ENCODE measurements at places on chromosomes 3 and 15.

DNA sequence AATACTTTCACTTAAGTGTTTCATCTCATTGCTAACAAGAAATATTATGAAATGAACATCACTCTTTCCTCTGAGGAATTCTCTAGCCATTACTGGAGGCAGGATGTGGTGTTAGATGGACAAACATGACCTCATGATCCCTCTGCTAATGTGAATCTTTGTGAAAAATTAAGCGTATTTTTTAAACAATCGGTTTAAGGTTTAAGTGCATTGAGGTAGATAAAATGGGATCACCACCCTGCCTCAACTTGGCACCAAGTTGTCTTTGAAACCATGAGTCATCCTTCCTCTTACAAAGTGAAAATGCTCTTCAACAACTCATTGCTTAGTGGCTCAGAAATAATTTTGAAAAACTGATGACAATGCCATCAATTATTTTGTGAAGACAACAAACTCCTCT is 76.0 kb upstream of the DCBLD2 start:
- DNase-seq, result no peak

- DNase-seq, result no peak
Observed at GRCh38 chr3:85432081-85432480, 473.3 kb downstream of the CADM2 start.

- no peak for DNase-seq
Observed at GRCh38 chr15:41160639-41161315, 44.7 kb upstream of the INO80 start.

GRCh38 chr15:34124651-34125050 is 22.8 kb downstream of the PGBD4 start:
- no peak for DNase-seq

- DNase-seq, result no peak
Observed at GRCh38 chr3:170277833-170278580, 55.8 kb downstream of the PRKCI start.

DNA sequence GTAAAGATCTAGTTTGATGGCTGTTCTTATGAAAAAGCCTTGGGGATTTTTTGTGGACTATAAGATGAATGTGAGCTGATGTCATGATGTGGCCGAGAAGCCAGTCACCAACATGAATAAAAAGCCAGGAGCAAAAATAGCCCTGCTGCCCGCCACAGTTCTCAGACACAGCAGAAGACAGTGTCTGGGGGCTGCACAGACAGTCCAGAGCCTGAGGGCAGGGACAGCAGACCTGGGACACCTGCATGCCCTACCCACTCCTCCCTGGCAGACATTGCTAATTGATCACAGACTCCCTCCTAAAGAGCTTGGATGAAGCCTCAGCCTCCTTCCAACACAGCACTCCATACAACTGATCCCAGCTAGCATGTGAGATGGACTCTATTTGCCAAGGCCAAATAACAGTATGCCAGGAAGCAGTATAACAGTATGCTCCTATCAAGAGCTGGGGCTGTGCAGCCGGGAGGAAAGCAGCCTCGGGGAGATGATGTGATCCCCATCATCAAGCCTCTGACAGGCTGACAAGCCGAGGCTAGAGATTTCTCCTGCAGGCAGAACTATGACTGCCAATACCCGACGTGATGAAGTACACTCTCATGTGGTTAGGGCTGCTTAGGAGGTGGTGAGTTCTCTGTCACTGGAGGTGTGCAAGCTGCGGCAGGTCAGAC is 105.4 kb upstream of the RPL32 start:
- no peak for DNase-seq

DNA sequence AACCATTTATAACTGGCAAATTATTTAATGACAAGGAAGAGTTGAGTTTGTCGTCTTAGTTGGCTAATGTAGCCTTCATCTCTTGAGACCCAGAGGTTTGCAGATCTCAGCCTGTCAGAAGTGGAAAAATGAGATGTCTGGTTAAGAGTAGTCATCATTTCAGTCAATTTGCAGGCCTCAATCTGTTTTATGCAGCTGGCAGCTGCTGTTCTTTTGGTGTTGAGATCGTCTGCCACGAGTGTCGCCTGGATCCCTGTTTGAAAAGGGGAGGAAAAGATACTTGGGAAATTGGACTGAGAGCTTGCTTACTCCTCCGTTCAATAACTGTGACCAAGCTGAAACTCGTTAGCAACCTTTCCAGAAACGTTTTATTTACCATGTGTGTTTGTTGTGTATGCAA is 2.3 kb downstream of the PHLDB2 start:
- no peak for DNase-seq

- no peak for DNase-seq
Observed at GRCh38 chr3:184395320-184395660, 15.4 kb downstream of the CHRD start.

GRCh38 chr3:31226346-31226745 is 306.4 kb upstream of the STT3B start:
- no peak for DNase-seq

- no peak for DNase-seq
Observed at GRCh38 chr15:83305704-83306291, 21.3 kb upstream of the BNC1 start.

DNA sequence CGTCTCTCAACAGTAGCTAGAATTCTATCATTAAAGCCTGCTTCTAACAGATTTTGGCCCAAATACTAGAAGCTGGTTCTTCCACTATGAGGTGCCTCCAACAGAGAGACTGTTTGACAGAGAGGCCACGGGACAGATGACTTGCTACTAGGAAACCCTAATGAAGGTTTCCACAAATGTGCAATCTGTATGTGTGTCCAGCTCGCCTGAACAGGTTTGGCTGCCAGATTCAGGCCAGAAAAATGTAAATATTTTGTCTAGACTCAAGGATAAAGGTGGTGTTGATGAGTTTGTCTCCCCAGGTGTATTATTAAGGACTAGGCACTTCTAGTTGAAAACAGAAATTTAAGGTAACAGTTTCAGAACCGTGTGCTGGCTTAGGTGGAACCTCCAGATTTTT is 91.6 kb upstream of the TRIM42 start:
- DNase-seq, result no peak

DNA sequence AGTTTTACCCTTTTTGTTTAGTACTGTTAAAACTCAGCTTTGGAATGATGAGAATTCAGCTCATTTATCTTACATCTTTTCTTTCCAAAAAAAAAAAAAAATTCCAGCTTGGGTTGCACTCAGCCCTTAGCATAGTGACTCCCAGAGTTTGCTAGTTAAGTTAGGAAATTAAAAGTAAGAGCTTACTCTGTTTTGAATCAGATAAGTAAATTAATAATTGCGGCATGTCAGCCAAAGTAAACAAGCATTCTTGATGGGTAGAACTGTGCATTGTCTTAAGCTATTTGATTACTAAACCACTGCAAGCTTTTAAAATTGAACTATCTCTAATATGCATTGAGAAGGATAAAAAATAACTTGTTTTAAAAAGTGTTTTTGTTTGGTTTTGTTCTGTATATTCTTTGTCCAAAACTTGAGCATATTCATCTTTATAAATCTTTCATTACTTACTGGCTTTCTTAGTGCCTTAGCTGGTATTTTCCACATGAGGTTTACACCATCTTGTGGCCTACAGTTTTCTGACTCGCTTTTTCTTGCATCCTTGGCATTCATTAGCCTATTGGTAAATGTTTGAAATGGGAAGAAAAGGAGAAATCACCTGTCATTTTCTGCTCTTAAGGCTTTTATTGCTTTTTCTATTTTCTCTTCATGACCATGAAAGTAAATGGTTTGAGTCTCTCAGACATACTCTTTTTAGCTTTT is 107.6 kb downstream of the FILIP1L start:
- DNase-seq, result no peak

- DNase-seq, result no peak
Observed at GRCh38 chr15:55526559-55527036, 18.6 kb upstream of the DNAAF4 start.

GRCh38 chr3:189349772-189350171 is 178.0 kb downstream of the TPRG1 start:
- DNase-seq, result no peak

GRCh38 chr15:41967506-41968206 is 4.7 kb downstream of the EHD4 start:
- DNase-seq, result no peak

DNA sequence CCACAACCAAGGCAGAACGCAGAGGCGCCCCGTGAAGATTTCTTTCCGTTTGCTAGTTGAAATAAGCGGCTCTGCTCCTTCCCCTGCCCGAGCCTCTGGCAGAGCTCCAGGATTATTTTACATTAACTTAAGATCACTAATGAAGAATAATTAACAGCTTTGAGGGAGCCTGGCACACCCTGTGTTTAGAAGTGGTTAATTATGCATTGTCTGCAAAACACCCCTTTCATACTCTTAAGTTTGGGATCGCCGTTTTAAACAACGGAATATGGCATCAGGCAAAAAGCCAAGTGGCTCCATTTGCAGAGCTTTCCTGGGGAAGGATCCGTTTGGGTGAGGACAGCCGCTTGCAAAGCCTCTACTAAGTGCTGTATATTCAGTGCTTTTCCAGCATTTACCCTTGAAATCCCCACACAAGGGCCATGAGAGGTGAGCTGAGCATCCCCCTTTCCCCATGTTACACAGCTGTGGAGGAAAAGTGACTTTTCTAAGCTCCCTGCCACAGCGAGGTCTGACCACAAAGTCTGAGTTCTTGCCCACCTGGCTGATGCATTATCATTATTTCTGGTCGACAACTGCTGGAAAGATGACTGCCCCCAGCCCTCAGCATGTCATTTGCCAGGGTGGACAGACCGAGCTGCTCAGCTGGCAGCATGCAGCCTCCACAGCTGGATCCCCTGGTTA is 33.9 kb downstream of the IQSEC1 start:
- DNase-seq, result no peak

- no peak for DNase-seq
Observed at GRCh38 chr15:86555939-86556338, 476.3 kb downstream of the AGBL1 start.

DNA sequence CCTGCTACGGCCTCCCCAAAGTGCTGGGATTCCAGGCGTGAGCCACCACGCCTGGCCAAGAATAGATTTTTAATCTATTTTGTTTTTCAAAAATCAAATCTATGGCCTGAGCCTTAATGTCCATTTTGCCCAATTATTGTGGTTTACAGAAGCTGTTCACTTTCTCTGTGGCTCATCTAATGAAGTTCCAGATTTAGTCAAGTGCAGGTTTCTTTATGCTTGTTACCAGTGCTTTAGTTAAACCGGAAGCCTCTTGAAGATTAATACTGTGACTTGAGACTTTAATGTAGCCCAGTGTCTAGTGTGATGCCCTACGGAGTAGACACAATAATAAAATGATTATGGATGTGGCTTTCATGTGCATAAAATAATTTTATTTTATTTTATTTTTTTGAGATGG is 16.5 kb upstream of the EDEM1 start:
- DNase-seq, result no peak

DNA sequence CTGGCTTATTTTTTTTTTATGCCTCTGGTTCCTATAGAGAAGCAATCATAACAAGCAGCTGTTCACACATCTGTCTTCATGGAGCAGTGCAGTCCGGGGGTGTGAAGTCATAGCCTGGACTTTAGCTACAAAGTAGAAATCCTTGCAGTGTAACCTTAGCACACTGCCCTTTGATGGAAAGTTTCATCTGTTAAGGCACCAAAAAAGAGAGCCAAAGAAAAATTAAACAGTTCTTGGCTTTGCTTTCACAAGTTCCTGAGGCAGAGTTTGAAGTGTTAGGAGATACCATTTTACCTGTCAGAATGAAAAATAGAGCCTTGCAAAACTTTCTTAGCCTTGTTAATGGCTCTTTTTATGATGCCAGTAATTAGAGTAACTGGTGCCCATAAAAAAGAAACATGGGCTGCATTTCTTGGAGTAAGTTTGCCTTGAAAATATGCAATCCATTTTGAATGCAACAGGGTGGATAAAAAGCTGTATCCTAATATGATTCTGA is 84.1 kb downstream of the PIK3R4 start:
- no peak for DNase-seq

GRCh38 chr3:100033184-100033583 is 81.1 kb downstream of the FILIP1L start:
- no peak for DNase-seq

- peak; percentile 57 for DNase-seq
Observed at GRCh38 chr3:133949438-133949837, 53.8 kb upstream of the RAB6B start.

DNA sequence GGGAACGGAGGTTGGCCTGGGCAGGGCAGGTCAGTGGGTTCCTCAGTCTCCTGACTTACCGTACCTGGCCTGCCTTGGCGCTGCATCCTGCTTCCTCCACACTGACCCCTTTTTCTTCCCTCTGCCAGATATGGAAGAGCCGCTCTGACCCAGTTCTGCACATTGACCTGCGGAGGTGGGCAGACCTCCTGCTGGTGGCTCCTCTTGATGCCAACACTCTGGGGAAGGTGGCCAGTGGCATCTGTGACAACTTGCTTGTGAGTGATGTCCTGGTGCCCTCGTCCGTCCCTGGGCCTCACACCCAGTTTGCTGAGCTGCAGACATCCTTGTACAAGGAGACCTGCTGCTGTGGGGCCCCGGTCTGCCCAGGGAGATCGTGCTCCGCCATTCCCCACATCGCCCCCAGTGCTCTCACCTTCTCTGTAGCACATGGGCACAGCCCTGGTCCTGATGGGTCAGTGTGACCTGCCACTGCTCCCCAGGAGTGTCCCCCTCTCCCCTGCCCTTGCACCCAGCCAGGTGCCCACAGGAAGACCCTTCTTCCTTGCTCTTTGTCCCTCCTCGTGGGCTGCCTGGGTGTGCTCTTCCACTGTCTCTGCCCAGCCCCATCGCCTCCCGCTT is 21.0 kb downstream of the PPCDC start:
- DNase-seq, result no peak

- no peak for DNase-seq
Observed at GRCh38 chr3:64157150-64158035, 67.9 kb downstream of the PRICKLE2 start.
